MV-4-11 (cell line): ENCODE measurements at places on chromosomes 2 and 18.
A peak's percentile ranks its signal among the peaks of the same experiment; 100 is the strongest.

- no peak for DNase-seq
Measured at GRCh38 chr2:53886406-53887280, 26.9 kb upstream of the GPR75 start.

DNA sequence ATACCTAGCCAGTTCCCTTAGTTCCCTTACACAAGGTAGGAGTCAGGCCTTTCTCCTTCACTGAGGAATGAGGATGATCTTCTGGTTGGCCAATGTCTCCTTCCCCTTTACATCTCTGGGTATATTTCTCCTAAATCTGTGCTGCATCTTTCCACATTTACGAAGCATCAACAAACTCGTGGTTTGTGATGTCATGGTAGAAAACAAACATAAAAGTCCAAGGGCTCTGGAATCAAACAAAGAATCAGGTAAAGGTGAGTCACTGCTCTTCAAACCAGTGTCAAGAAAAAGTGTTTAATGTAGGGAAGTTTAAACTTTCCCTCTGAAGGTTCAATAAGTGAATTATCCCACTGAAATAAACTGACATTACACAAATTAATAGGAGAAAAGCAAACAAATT is 122.9 kb downstream of the METTL8 start:
- DNase-seq: no peak

- peak; percentile 21 for DNase-seq
Measured at GRCh38 chr2:201879996-201880395, 73.7 kb downstream of the CDK15 start.

DNA sequence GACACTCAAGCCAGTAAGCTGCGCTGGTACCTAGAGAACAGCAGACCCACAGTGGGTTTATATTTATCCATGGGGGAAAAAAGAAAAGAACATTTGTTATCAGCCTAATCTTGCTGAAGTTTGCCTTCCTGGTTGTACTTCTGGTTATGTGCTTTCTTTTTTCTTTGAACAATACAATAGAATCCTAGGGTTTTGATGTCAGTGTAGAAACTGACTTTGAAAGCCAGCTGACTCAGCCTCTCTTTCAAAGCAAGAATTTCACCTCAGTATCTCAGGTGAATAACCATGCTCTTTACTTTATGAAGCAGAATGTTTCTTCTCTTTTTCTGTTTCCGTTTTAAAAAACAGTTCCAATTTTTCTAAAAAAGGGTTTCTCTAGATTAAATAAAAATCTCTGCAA is 78.4 kb downstream of the CD8B2 start:
- no peak for DNase-seq

DNA sequence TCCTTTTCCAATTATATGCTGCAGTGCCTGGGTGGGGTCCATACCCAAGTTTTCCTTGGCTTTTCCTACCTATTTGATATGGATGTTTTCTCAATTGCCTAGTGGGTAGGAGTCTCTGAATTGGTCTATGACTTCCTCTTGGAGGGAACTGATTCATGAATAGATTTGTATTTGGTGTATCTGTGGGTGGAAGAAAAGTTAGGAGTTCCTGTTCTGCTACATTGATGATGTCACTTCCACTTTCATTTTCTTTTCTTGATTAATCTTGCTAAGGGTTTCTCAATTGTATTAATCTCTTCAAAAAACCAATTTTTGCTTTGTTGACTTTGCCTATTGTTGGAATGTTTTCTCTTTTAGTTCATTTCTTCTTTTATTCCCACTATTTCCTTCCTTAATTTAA is 37.4 kb upstream of the SLC9A2 start:
- peak; percentile 83 for DNase-seq

DNA sequence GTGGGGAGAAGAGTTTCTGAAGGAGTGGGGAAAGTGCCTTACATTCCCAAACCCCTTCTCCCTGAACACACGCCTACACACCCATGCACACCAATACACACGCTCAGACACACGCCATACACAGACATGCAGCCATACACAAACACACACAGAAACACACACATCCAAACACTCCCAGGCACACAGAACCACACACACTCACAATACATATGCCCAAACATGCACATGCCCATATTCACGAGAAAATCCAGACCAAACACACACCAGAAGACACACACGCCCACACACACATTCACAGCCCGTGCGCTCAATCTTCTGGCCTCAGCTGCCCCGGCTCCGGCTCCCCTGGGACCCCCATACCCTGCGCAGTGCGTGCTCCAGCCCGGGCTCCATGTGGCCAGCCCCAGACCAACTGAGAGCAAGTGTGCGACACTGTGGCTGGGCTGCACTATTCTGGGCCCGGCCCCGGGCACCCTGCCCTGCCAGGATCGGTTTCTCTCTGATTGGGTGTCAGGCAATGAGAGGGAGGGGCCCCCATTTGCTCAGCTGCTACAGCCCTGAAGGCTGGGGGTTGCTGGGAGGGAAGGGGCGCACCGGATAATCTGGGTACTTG is at the start of gene PRKAG3:
TSS of gene PRKAG3 (minus strand) at position 426 of the 613 bp plus-strand sequence.
- DNase-seq: no peak

GRCh38 chr18:21682371-21683051 is 22.1 kb downstream of the ABHD3 start:
- peak; percentile 67 for DNase-seq

DNA sequence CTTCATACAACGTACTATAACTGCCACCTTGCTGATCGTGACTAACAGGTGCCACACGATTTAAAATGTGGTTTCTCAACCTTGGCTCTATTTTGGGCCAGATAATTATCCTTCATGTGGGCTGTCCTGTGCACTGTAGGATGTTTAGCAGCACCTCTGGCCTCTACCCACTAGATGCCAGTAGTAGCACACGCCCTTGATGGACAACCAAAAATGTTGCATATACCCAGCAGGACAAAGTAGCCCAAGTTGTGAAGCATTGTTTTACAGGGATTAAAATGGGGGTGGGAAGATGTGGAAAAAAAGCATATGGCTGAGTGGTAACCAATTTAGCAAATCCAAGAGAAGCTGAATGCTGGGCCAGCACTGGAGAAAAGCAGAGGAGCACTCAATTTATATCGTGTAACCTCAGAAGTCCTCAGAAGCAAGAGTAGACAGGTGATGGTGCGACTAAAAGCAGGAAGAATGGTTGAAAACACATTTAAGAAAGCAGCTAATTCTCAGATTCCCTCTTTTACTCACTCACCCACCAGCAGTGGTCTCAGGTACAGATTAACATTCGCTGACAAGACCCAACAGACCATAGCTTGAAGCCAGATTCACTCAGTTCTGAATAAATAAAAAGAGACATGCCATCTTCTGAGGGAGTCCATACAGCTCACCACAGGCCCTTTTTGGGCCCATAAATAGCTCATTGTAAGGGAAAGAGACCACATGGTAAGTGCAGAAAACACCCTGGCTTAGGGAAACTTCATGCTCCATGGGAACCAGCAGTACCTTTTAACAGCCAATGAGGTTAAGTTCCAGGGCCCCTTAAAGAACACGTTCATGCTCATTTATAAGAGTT is 50.6 kb downstream of the RAPH1 start:
- peak; percentile 55 for DNase-seq

DNA sequence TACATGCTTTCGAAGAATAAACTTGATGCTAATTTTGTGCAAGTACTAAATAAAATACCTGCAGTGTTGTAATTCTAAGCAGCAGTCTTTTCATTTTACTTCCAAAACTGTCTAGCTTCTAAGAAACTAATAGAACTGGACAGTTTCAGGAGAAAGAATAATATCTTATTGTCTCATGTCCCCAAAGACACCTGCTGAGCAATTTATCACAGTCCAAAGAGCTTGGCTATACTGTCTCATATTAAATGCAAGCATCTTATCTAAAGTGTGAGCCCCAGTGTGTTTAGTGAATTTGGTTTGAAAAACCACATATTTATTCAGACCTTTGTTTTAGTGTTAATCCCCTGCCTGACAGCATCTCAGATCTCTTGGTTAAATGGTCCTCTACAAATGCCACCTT is 374.3 kb downstream of the TMX3 start:
- no peak for DNase-seq
